ENCODE measurements at places on chromosomes 5 and 9.

- no peak for DNase-seq
Observed at GRCh38 chr9:113837334-113837733, 38.8 kb upstream of the ZNF618 start.

GRCh38 chr5:96492459-96493047, 59.5 kb upstream of the PCSK1 start:
- DNase-seq: no peak

- DNase-seq: no peak
Observed at GRCh38 chr5:60507687-60508086, 192.3 kb downstream of the DEPDC1B start.

GRCh38 chr5:110201791-110202190, 512.1 kb downstream of the MAN2A1 start:
- DNase-seq: no peak

- no peak for DNase-seq
Observed at GRCh38 chr9:125549891-125550885, 156.8 kb downstream of the MAPKAP1 start.

- DNase-seq: no peak
Observed at GRCh38 chr5:179143446-179143845, 83.3 kb downstream of the ZNF354C start.

- DNase-seq: peak; percentile 7
Observed at GRCh38 chr5:178130576-178131445, at the start of gene RMND5B. RMND5B (plus strand) TSS chr5:178131014; CDS start chr5:178138120, 7,106 bp downstream.

GRCh38 chr9:2417730-2418129, 203.9 kb upstream of the VLDLR start:
- no peak for DNase-seq

GRCh38 chr5:42242210-42242609, 181.0 kb upstream of the GHR start:
- no peak for DNase-seq

GRCh38 chr9:97553841-97554240, 52.4 kb downstream of the TMOD1 start:
- DNase-seq: no peak

DNA sequence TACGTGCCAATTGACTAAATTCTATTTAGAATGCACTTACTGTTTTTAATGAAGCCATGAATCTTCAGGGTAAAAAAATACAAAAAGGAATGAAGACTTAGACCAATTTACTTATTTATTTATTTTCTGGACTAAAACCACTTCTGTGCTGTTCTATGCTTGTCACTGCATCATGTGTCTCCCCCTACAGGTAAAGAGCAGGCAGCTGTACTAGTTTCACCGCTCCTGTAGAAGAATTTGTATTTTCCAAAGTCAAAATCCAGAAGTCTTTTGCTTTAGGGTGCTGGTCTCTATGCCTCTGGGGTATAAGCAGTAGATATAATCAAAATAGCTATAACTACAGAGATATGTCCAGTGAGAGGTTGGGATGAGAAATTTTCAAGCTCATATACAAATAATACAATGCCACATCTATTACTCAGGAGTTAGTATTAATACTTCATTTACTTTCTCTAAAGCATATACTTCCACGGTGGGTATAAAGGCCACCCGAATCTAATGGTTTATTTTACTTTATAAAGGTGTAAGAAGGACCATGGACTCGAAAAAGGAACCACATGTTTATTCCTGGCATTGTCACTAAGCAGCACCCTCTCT, 591.5 kb downstream of the RAB3C start:
- DNase-seq: peak; percentile 13

- no peak for DNase-seq
Observed at GRCh38 chr9:78909566-78909965, 612.6 kb downstream of the PSAT1 start.

- no peak for DNase-seq
Observed at GRCh38 chr9:92245005-92245797, 48.3 kb downstream of the IARS1 start.

DNA sequence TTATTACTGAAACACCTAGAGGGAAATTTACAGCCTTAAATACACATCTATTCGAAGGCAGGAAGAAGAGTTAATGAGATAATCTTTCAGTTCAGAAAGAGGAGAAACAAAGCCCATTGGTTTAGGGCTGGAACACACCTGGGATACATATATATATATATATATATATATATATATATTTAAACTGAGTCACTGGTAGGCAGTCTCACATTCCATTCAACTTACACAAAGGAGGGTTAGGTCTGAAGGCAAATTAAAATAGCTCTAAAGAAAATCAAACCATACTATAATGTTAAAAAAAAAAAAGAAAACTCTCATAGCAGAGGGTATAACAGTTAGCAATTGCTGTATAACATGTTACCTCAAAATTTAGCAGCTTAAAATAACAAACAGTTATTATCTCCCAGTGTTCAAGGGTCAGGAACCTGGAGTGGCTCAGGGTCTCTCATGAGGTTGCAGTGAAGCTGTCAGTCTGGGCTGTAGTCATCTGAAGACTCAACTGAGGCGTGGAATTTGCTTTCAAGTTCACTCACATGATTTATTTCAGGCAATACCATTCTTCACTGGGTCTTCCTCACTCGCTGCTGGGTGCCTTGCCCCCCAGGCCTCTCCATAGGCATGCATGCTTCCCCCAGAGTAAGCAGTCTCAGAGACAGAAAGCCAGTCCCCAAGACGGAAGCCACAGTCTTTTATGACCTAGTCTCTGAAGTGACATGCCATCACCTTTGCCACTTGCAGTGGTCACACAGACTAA, 332.8 kb downstream of the NSG2 start:
- no peak for DNase-seq

DNA sequence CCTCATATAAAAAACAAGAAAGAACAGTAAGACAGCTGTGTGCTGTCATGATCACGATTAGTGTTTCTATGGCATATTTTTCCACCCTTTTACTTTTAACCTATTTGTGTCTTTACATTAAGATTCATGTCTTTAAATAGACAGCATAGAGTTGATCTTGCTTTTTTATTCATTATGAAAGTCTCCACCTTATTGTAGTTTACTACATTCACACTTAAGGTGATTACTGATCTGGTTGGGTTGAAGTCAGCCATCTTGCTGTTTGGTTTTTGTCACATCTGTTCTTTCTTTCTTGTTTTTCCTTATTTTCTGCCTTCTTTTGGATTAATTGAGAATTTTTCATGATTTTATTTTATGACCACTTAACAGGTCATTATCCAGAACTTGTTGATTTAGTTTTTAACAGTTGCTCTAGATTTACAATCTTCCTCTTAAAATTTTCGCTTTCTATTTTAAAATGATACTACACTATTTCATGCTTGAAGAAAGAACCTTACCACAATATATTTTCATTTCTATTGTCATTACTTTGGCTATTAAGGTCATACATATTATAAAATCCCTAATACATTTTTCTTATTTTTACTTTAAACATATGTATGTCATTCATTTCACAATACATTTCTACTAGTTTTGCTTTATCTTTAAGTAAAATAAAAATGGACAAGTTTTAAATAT, 292.5 kb downstream of the SH3GL2 start:
- DNase-seq: no peak

GRCh38 chr5:14105718-14106410, 37.3 kb upstream of the TRIO start:
- DNase-seq: no peak

DNA sequence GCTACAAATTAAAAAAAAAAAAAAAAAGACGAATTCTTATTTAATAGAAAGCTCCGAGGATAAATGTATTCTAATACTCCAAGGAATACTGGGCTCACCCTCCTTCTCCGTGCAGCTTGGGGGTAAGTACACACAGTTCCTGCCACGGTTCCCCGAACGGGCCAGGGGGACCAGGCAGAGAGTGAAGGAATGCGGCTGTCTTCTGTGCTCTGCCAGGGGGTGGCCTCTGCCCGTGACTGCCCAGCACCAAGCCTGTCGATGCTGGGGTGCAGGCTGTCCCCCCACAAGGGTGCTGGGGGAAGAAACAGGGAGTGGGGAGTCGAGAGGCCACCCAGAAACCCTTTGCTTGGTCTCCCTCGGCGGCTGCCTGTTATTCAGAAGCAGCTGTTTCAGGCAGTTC, 410.1 kb upstream of the IRX1 start:
- no peak for DNase-seq

- no peak for DNase-seq
Observed at GRCh38 chr5:169637085-169637548, at the start of gene DOCK2. DOCK2 (plus strand) TSS chr5:169637275; CDS start chr5:169637327, 52 bp downstream.

- DNase-seq: no peak
Observed at GRCh38 chr5:135643881-135644766, 65.3 kb upstream of the CXCL14 start.

DNA sequence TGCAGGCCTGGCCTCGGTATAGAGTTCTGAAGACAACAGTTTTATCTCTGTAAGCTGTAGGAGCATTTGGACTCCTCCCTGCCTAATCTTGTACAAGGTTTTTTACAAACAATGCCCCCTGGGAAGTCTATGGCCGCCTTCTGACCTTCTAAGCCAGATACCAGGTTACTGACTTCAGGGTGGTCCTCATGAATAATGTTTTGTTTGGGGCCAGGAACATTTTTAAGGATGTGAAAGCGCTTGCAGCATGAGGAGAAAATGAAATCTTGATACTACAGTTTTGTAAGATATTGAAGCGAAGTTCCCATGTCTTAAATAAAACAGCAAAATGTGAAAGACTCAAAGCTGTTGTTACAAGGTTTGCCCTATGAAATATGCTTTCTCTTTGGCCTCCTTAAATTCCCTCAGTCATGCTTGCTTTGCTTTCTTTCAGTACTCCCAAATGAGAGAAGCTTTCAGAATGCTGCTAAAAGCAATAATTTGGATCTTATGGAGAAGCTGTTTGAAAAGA, 5.2 kb downstream of the ANKDD1B start:
- DNase-seq: no peak

DNA sequence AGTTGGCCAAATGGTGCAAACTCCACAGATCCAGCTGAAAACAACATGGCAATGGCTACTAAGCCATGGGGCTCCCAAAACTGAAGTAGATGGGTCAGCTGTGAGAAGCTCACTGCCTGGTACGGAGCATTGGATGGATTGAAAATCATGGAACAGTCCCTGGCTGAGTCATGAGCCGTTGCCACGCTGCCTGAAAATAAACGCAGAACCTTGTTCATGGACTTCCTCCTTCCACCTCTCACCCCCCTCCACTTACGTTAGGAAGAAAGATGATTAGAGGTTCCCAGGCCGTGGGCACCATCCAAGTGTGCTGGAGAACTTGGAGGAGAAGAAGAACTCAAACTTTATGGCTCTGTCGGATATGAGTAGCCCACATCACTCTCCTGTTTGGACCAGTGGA, 6.8 kb upstream of the DIPK1B start:
- no peak for DNase-seq

- no peak for DNase-seq
Observed at GRCh38 chr5:111673891-111674626, 82.9 kb downstream of the NREP start.

DNA sequence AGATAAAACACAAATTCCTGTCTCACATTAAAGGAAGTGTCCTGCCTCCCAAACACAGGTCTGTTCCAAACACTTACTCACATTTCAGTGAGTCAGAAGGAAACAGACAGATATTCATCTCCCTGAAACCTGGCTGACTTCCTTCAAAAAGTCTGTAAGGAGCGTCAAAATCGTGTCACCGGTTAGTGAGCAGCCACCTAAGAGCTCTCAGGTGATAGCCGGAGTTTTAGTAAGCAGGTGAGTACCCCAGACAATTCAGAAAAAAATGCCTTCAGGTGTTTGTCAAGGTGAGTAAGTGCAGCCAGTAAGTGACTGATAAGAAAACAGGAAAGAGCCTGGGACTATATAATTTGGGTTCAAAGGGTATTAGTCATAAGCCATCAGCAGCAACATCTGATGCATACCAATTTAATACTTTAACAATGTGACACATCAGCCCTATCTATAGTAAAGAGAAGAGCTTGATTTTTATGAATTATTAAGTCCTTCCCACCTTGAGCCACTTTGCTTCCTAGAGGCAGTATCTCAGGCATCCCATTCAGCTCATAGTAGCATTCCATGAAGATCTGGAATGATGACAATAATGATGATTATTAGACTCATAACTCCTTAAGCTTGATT, 1.3 kb upstream of the ITGA2 start:
- DNase-seq: no peak
